ENCODE measurements at places on chromosomes 7 and 10.

DNA sequence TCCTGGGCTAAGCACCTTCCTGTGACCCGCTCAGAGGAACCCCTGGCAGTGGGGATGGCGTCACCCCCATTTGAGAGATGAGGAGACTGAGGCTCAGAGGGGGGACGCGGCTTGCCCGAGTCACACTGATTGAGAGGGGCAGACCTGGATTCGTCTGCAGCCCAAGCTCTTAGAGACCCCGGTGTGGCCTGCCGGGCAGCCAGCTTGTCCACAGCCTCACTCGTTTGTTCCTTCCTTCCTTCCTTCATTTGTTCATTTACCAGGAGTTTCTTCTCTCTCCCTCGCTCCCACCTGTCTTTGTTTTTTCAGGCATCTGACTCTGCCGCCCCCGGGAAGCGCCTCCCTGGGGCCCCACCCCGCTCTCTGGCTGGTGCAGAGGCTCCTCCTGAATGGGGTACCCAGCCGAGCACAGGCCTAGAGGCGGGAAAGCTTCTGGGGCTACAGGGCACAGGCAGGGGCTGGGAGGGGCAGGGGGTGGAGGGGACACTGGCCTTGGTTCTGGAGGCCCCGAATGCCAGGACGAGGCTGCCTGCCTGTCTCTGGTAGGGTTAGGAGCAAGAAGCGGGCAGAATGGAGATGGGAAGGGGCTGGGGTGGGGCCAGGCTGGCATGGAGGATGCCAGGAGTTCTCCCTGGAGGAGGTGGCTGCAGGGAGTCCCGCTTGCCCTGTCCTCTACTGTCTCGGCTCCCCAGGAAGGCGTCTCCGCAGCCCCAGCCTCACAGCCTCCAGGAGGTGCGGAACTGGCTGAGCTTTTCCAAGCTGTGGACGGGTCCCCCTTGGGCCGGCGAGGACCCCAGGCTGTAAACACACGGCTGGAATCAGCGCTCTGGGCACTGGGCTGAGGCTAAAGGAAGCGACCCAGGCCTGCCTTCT lies 91.6 kb downstream of the UNCX start:
- no peak for DNase-seq

DNA sequence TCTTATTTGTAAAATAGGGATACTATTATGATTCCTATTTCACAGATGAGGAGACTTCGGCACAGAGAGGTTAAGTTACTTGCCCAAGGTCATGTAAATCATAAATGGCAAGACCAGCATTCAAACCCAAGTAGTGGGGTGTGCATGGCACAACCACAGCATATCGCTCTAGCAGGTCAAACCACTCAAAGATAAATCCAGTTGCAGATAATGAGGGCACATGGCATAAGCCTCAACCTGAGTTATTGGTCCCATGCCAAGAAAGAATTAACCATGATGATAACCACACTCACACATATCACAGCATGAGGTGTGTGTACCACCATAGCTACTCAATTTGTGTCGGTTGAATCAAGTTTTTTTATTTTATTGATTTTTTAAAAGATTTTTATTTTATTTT lies 180.5 kb downstream of the CREB5 start:
- DNase-seq = no peak

GRCh38 chr7:119436882-119437281 lies 836.1 kb upstream of the KCND2 start:
- DNase-seq = no peak

- DNase-seq = no peak
These were observed 1314.2 kb upstream of the LRRTM3 start for GRCh38 chr10:65611592-65611991.

DNA sequence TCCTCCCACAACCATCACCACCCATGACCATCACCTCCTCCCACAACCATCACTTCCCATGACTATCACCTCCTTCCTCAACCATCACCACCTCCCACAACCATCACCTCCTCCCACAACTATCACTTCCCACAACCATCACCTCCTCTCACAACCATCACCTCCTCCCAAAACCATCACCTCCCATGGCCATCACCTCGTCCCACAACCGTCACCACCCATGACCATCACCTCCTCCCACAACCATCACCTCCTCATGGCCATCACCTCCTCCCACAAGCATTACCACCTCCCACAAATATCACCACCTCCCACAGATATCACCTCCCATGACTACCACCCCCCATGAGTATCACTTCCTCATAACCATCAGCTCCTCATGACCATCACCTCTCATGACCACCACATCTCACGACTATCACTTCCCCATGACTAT lies 52.2 kb downstream of the PDGFA start:
- no peak for DNase-seq

GRCh38 chr7:36153571-36154097 lies 580 bp downstream of the EEPD1 start:
- peak; percentile 55 for DNase-seq

DNA sequence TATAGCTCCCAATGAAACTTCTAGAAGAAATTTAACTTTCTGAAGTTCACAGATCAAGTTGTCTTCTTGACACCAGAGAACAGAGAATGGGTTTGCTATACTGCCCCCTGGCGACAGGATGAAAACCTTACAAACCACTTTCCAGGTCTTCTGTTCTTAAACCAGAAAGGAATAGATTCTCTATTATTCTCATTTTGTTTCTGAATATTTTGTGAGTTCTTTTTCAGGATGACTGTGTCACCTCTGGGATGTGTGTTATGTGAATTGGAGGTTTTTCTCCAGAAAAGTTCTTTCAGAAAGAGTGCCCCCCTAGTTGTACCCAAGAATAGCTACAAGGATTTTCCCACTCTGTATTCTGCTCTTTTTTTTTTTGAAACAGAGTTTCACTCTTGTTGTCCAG lies 6.3 kb downstream of the IFT22 start:
- peak; percentile 54 for DNase-seq

- no peak for DNase-seq
These were observed 265.9 kb upstream of the DGKB start for GRCh38 chr7:15168489-15168888.

DNA sequence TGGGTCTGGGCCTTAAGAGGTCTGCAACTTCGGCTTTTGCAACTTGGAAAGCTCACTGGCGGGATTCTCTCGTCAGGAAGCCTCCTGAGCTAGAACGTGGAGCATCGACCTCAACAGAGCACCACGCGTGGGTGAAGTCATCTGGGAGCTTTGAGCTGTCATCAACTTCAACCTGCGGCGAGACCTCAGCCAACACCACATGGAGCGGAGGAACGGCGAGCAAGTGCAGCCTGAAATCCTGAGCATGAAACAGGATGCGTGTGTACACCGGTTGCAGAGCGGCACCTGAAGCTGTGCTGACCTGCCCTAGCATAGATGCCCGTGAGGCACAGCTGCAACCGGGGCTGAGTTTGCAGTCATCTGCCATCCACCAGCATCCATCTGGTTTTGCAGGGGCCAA lies 295.7 kb upstream of the SHH start:
- no peak for DNase-seq

DNA sequence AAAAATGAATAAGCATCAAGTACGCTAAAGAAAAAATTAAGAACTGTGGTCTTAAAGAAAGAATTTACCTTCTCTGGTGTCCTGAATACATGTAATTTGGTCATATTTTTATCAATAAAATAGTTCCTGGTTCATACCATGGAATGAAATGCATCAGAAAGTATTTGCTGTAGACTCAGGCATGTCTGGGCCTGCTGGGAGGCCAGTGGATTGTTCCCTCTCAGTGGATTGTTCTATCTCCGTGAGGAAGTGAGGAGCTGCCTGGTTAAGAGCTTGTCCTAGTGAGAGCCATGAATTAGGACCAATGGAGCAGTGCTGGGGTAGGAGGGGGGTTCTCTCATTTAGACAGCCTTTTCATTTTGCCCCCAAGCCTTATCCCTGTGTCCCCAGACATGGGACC lies 211.7 kb upstream of the HABP2 start:
- no peak for DNase-seq

DNA sequence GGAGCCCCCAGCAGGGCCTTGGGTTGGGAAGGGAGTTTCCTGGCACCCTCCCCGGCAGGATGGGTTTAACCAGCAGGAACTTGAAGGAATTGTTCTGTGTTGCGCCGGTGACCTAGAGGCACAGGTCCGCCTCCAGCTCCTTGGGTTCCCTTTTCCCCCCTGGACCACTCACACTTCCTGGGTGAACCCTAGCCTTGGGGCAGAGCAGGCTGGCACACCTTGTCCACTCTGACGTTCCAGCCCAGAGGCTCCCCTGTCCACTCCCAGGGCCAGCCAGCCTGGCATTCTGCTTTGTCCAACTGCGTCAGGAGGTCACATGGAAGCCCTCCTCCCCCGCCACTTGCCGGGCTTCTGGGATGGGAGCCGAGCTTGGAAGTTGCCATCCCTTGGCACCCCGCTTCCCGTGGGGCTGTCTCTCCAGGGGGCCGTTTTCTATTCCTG lies 25.8 kb downstream of the TMEM120A start:
- no peak for DNase-seq

DNA sequence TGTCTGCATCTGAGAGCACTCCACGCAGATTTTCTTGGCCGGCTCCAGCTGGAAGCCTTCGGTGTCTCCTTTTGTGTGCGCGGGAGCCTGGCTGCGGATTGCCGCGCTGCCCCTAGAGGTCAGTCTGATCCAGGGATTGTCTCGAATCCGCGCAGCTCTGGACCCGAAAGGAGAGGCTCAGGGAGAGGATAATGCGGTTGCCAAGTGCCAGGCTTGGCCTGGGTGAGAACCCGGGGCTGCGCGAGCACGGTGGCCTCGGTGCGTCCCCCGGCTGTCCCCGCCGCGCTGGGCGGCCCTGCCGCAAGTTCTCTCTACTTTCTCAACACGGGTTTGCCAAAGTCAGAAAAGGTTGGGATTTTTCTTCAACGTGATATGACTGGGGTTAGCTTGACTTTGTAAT lies 140.9 kb downstream of the ADCYAP1R1 start:
- DNase-seq = peak; percentile 70

DNA sequence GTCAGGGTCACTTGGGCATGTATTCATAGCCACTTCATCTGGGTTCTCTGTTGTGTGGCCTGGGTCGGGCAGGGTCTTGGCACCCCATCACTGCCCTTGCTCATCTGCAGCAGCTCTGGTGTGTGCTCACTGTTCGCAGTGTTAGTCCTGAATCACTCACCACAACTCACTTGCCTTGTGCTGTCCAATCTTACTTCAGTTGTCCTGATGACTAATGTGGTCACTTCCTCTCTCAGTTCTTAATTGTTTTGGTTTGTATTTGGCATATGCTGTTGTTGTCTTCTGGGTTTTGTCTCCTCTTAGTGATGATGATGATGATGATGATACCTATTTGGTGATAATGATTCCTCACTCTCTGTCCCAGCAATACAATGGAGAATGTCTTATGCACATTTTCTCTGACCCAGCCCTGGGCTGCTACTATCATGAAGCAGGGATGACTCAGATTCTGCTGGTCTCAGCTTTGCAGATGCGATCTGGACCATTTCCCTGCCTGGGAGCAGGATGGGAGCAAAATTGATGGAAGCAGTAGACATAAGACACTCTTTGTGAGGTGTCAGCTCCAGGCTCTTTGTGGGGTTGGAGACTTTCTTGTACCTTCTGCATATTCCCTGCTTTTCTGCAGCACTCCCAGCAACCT lies 17.0 kb downstream of the ADRA2A start:
- DNase-seq = no peak

- DNase-seq = no peak
These were observed 112.0 kb downstream of the TRRAP start for GRCh38 chr7:98990356-98990755.

DNA sequence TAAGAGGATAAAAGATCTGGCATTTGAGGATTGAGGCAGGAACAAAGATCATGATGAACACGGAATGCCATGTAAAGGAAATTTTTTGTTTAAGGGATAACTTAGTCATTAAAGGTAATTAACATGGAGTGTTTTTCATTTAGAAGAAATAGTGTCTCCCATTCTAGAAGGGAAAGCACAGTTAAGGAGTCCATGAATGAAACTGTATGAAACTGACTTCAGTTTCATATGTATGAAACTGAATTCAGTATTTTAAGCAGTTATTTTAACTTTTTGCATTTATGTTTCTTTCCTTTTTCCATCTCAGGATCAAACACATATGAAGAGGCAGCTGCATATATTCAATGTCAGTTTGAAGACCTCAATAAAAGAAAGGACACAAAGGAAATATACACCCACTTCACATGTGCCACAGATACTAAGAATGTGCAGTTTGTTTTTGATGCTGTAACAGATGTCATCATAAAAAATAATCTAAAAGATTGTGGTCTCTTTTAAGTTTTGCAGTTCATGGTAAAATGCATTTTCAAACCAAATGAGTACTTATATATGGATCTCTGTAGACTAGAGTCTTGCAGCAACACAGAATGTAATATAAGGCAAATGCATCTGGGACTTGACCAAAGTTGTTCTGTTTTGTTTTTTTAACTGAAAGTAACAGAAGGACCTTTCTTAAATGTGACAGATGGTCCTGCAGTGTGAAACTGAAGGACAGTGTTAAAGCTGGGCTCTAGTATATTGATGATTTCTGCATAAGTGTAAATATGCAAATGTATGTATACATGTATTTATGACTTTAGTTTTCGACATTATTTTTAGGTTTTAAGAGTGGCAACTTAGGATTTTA lies 82.6 kb downstream of the GNAI1 start:
- DNase-seq = no peak

GRCh38 chr10:49651039-49651835 lies 28.2 kb upstream of the C10orf53 start:
- DNase-seq = no peak

GRCh38 chr10:73552819-73553715 lies 38.1 kb downstream of the USP54 start:
- peak; percentile 47 for DNase-seq

- no peak for DNase-seq
These were observed 14.4 kb upstream of the DPYSL4 start for GRCh38 chr10:132172091-132173066.

DNA sequence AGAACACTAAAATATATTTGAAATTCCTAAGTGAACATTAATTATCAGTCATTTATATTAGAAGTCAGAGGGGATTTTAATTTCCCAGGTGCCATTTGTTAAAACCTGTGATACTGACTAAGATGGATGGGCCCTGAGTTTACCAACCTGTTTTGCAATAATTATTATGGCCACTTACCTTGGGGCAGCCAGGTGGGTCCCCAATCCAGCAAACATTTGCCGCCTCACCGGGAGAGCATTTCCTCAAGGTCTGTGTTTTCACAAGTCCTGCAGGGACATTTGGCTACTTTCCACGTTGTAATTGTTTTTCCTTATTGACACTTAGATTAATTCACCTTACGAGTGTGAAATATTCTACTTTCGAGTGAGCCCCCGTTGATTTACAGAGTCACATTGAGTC lies 251.2 kb upstream of the PPP2R2D start:
- peak; percentile 40 for DNase-seq

DNA sequence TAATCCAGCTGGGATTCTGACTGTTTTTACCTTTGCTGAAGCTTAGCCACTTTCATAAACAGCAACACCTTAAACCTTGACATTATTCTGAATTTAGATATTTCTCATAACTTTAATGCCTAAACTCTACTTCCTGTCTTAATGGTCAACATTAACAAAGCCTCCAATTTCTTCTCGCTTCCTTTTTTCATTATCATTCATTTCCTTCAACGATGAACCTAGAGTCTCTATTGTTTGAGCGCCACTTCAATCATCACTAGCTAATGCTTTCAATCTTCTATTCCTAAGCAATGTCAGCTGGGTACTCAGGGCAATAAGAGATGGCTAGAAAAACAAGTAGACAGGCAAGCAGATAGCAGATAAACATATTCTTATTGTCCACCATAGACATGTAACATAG lies 96.6 kb upstream of the TMEM196 start:
- no peak for DNase-seq
